Stimulated activated CD8-positive, alpha-beta memory T cell treated with anti-CD3 and anti-CD28 coated beads, Interleukin-15, amount 100 ng/mL, for 24 hours (primary cell): ENCODE measurements at places on chromosomes 1 and 21.
A peak's percentile ranks its signal among the peaks of the same experiment; 100 is the strongest.

- no peak for DNase-seq
Observed at GRCh38 chr1:19813643-19813960, 1.5 kb downstream of the RNF186 start.

GRCh38 chr1:63945943-63946342 lies 172.1 kb downstream of the ROR1 start:
- no peak for DNase-seq

GRCh38 chr1:68269637-68270430 lies 37.5 kb upstream of the WLS start:
- DNase-seq = no peak

DNA sequence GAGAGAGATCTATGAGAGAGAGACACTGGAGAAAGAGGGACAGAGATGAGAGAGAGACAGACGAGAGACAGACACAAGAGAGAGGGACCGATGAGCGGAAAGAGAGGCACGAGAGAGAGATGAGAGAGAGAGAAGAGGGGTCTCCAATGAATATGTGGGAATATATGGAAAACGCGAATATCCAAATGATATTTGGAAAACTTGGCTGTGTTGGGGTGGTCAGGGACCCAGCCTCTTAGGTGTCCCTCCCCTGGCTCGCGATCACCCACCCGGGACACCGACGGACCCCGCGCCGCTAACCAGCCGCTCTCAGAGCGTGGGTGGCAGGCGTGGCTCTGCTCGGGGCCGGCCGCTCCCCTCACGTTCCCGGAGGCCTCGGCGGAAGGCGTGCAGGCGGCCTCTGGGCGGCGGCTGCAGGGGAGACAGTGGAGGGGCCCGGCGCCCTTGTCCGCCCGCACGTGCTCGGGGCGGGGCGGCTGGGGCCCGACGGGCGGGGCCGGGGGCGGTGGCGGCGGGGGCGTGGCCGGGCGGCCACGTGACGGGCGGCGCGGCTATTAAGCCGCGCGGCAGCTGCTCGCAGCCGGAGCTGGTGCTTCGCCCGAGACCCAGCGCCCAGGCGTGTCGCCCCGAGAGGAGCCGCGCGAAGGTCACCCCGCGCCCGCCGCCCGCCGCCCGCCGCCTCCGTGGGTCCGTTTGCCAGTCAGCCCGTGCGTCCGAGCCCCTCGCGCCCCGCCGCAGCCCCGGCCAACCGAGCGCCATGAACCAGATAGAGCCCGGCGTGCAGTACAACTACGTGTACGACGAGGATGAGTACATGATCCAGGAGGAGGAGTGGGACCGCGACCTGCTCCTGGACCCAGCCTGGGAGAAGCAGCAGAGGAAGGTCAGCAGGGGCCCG lies at the start of gene ACTN2:
ACTN2 (plus strand) TSS at position 583 of the 898 bp plus-strand sequence; CDS start at position 758, 175 bp downstream.
- peak; percentile 38 for DNase-seq

GRCh38 chr1:91807921-91808620 lies 77.9 kb downstream of the TGFBR3 start:
- no peak for DNase-seq

DNA sequence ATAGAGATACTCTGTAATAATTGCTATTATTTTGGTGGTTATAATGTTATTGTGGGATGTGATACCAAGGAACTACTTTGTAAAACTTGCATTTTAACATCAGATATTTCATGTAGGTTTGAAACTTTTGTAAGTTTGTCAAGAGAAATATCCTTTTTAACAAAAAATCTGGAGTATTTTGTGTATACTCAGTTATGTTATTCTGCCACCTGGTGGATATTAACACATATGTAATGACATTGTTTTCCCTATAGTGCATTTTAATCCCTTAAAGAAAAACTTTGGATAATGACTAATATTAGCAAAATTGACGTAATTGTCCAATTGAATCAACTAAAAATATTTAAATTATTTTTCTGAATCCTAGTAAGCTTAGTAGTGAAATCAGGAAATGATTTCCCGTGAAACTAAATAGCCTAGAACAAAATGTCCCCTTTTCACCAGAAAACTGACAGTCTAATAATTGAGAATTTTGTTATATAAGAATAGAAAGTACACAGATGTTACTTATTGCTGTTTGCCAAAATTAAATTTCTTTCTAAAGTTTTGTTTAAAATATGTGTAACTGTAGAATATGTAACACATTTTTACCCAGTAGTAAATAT lies 39.6 kb downstream of the KCTD3 start:
- no peak for DNase-seq

GRCh38 chr21:32372755-32373154 lies 20.1 kb downstream of the URB1 start:
- no peak for DNase-seq

- no peak for DNase-seq
Observed at GRCh38 chr21:31221043-31221442, 123.0 kb downstream of the TIAM1 start.

GRCh38 chr1:6891781-6892579 lies 106.7 kb downstream of the CAMTA1 start:
- DNase-seq = no peak

- DNase-seq = no peak
Observed at GRCh38 chr1:117493906-117494305, 111.9 kb upstream of the TENT5C start.

DNA sequence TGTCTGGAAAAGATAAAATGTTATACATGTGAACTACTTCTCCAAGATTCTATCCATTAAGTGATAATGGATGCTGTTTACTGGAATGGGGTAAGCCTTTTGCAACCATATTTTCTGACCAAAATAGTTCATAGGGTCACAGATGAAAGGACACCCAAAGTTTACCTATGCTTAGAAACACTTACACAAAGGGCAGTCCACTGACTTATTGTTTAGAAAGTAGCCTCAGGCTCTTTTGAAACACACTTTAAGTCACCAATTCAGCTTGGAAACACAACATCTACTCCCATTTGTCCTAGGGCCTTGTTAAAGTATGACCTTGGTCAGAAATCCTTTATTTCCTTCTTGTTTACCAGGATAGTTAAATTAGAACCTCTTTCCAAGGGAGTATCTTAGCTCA lies 28.7 kb upstream of the VTCN1 start:
- no peak for DNase-seq

DNA sequence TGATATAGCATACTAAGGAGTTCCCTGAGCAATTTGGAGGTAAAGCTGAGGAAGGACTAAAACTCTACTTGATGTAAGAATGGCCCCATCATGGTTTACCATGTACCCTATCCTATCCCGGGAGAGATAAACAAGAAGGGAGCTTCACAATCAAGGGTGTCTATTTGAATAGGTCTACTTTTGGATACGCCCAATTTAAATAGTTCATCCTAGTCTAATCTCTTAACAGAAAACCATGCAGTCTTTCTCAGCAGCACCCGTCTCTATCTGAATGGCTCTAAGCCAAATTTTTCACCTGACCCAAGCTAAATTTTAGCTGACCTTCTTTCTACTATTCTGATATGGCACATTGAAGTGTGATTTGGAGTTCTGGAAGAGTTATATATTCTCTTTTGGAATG lies 122.0 kb downstream of the TNNI3K start:
- DNase-seq = no peak

GRCh38 chr1:53015508-53015860 lies 46.5 kb upstream of the PODN start:
- no peak for DNase-seq

DNA sequence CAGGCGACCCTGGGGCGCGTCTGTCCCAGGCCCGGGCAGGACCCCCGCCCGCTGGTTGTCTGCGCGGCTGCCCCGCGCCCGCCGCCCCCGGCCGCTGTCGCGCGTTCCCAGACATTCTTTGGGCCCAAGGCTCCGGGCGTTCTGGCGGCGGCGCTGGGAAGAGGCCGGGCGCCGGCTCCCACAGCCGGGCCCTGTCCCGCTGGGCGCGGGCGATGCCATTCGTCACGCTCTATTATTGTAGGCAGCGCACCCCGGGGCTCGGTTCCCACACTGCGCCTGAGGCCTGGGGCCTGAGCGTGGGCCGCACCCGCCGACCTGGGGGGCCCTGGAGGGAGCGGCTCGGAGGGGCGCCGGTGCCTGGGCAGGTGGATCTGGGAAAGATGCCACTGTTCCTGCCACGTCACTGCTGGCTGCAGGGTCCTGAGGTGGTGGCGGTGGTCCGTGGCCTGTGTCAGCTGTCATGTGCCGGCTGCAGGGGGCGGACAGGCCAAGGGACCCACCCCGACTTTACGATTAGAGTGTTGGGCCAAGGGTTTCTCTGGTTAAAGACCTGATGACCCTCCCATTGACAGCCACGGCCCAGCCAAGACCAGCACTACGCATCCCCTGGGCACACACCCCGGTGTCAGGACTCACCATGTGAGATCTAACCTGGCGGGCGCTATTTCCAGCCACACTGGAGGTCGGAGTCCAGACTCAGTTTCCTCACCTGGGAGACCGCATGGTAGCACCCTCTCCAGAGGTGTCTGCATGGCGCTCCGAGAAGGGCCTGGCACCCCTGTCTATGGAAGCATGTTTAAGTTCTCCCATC lies 55.1 kb upstream of the ADARB1 start:
- DNase-seq = no peak

DNA sequence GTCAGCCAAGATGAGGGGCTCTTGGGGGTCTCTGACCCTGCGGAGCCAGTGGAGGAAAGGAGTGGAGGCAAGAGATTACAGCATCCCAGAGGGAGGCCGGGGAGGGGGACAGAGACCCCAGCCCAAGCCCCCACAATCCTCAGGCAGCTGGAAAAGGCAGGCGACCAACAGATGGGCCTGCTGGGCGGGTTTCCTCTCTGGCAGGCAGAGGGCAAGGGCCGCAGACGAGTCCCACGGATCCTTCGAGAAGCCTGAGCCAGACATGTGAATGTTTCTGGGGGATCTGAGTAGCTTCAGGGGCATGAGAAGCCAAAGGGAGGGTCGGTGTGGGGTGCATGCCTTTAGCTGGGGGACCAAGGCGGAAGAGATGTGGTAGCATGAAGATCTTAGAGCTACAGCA lies 2.1 kb upstream of the PLEKHA6 start:
- no peak for DNase-seq

DNA sequence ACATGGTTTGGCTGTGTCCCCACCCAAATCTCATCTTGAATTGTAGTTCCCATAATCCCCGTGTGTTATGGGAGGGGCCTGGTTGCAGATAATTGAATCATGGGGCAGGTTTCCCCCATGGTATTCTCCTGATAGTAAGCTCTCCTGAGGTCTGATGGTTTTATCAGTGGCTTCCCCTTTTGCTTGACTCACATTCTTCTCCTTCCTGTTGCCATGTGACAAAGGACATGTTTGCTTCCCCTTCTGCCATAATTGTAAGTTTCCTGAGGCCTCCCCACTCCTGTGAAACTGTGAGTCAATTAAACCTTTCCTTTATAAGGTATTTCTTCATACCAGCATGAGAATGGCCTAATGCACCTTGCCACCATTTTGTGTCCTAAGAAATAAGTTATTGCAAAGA lies 415.0 kb downstream of the COL11A1 start:
- no peak for DNase-seq

DNA sequence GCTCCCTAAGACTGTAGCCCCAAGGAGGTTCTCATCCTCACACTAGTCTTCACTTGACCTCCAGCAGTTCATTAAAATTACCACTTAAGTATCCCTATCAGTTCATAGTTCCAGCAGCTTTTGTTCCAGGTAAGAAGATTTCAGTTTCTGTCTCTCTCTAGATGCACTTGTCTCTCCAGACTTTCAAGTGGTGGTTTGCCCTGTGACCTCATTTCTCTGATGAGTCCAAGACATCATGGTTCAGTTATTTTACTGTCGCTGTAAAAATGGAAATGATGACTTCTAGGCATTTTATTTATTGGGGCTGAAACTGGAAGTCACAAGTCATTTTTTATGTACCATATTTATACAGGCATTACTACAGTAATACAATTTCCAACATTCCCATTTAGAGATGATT lies 17.9 kb upstream of the RGS18 start:
- DNase-seq = no peak

- DNase-seq = no peak
Observed at GRCh38 chr1:18302788-18303413, 177.8 kb upstream of the KLHDC7A start.

DNA sequence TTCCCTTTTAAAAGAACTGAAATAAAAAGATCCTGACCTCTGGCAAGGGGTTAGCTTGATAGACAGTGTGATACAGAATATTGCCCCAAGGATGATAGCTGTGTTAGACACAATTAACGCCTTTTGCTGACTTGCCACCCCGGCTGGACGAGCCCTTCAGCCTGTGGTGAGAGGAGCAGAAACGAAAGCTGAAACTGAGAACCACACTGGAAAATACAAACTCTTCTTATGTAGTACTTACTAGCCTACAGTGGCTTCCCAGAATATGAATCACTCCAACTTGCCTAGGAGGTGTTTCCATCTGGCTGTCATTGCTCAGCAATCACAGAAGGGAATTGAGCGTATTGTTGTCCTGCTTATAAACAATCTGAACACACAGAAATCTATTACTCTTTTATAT lies 22.9 kb downstream of the SAMSN1 start:
- no peak for DNase-seq

DNA sequence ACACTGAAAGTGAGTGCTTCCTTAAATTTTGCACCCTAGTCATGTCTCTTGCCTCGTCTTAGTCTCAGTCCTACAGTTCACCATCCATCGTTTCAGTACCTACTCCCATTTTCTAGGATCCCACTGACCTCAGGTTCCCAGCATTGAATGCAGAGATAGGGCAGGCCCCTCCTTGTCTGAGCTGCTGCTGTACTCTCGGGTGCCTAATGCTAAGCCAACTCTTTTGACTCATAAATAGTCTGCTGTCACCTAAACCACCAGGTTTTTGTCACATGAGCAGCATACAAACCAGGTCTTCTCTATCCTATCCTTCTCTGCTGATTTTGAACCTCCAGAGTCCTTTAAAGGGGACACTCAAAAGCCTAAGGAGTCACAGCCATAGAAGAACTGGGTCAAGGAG lies 3.0 kb downstream of the ARHGAP30 start:
- no peak for DNase-seq

DNA sequence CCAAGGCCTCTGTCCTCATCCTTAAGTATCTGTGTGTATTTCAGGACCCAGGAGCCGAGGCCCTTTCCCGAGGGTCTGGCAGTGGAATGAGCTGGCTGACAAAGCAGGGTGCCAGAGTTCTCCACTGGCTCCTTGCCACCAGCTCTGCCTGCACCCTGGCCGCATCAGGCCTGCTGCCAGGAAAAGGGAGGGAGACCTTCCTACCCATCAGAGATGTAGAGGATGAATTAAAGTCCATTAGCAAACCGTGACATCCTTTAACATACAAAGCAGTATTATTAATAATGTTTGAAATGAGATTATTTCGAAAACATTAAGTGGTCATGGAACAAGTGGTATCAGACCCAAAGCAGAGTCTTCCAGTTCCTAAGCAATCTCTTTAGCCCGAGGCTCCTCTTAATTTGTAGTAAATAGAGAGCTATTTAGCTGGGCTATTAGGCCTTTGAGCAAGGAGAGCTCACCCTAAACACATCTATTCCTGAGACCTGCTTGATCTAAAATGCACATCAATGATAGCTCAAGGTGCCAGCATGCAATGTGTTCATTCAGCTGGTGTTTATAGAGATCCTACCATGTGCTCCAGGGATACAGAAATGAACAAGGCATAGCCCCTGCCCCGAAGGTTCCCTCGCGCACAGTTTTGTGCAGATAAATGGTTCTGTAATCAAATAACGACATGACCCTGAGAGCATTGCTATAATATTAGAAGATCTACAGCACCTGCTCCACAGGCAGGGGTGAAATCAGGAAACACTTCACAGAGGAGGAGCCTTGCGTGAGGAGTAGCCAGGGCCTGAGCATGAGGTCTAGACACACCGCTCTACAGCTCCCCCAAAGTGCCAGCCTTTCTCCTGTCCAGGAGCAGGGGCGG lies 44.0 kb downstream of the FAM163A start:
- DNase-seq = no peak
